ENCODE measurements at places on chromosomes 12 and 14.

GRCh38 chr12:820336-820735, 68.0 kb downstream of the WNK1 start:
- DNase-seq: no peak

GRCh38 chr12:39723831-39724230, 104.2 kb upstream of the ABCD2 start:
- no peak for DNase-seq

- DNase-seq: no peak
Observed at GRCh38 chr12:101209319-101210302, at the start of gene SLC5A8. SLC5A8 (minus strand) TSS chr12:101210238; CDS start chr12:101209848, 390 bp downstream.

GRCh38 chr12:101455685-101456084, 19.5 kb upstream of the SPIC start:
- no peak for DNase-seq

DNA sequence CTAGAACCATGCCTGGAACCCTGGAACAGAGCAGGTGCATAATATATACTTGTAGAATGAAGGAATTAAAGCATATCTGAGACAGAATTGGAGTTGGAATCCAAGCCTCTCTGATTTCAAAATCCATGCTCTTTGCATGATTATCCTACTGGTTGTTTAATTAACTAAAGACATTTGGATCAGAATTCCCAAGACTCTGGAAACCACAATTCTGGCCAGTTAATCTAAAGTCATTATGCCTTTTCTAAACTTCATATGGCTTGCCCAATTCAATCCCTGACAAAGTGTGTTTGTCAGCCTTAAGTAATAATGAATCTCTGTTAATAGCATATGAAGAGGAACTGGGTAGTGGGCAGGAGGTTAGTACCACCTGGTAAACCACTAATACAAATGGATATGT, 422.6 kb downstream of the ATP23 start:
- DNase-seq: no peak

DNA sequence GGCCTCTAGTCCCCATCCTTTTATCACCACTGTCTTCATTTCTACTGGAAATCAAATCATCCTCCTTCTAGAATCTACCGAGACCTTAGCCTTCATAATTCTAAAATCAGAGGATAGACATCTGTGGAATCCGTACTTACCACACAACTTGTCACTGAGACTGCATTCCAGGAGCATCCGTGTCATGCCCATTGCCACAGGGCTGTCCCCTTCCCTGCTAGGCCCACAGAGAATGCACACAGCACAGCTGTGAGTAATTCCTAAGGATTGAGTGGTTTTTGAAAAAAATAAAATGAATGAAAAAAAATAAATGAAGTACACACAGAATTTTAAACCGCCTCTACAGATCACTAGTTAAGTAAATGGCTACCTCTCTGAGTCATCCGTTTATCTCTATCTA, 21.0 kb upstream of the MAGOHB start:
- DNase-seq: no peak

DNA sequence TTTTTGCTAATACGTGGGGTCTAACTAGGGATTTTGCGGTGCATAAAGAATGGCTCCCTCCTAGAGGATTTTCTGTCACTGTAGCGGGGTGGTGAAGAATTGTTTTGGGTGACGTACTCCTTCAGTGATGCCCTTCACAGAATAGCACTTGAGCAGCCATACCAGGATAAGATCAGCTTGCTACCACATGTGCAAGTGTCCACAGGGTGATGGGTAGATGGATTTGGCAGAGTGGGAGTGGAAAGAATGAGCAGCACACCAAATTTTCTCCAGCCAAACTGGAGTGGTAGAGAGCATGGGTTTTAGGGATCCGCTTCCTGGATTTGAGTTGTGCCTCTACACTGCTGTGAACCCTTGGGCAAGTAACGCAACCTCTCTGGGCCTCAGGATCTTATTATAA, 2.3 kb downstream of the TCP11L2 start:
- no peak for DNase-seq

All from NCI-H2227 treated with DMSO at 0.1 percent for 48 hours (cell line).